ENCODE measurements at places on chromosomes 1 and 21. TPM values are rescaled to one million over a fixed set of nuclear protein-coding genes. Genes with fewer than 3 reads are reported as not detected.
A peak's percentile ranks its signal among the peaks of the same experiment; 100 is the strongest.

GRCh38 chr1:36653850-36654249, 171.1 kb upstream of the CSF3R start:
- DNase-seq, result no peak

- no peak for DNase-seq
Observed at GRCh38 chr1:221087919-221088318, 208.7 kb downstream of the HLX start.

DNA sequence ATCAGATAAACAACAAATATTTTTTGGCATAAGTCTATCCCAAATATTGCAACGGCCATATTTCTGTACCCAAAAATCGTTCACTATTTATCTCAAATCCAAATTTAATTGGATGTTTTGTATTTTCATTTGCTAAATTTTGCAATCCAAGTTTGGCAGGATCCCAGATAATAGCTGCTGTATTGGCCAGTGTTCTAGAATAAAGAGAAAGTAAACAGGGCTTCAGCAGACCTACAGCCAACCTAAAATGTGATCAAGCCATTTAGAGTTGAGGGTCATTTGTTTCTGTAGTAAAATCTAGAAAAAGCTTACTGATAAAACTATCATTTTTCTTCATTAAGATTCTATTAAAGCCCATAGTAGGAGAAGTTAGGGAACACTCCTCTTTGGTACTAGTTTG, 506.6 kb upstream of the PTBP2 start:
- DNase-seq, result no peak

DNA sequence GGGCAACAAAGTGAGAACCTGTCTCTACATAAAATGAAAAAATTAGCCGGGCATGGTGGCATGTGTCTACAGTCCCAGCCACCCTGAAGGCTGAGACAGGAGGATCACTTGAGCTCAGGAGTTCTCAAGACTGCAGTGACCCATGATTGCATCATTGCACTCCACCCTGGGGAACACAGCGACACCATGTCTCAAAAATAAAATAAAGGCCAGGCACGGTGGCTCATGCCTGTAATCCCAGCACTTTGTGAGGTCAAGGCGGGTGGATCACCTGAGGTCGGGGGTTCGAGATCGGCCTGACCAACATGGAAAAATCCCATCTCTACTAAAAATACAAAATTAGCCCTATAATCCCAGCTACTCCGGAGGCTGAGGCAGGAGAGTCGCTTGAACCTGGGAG, 20.1 kb downstream of the ANKRD13C start:
- no peak for DNase-seq

- no peak for DNase-seq
Observed at GRCh38 chr1:229479660-229480399, 28.3 kb downstream of the NUP133 start.

- DNase-seq, result no peak
Observed at GRCh38 chr21:35502821-35503220, 453.7 kb upstream of the RUNX1 start.

- DNase-seq, result no peak
Observed at GRCh38 chr1:76577525-76578185, 289.6 kb upstream of the ST6GALNAC5 start.

GRCh38 chr1:107135463-107135862, 5.4 kb upstream of the NTNG1 start:
- DNase-seq, result peak; percentile 11

- no peak for DNase-seq
Observed at GRCh38 chr21:45816794-45817193, 164.8 kb upstream of the COL6A1 start.

- DNase-seq, result no peak
Observed at GRCh38 chr1:109482242-109482641, 1.5 kb upstream of the ATXN7L2 start.

- DNase-seq, result no peak
Observed at GRCh38 chr1:116982319-116983004, 19.1 kb upstream of the CD101 start.

- no peak for DNase-seq
Observed at GRCh38 chr1:88801575-88802208, 89.7 kb downstream of the GTF2B start.

DNA sequence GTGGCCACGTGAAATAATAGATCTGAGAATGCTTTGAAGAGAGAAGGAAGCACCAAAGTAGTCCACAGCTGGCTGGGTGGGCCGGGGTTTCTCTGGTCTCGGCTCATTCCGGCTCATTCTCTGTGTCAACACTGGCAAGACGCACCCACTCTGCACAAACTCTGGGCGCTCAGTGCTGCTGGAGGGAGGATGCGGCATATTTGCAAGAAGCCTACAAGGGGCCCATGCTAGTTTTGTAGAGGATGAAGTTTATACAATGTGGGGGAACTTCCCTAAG, 28.8 kb upstream of the TMPRSS2 start:
- no peak for DNase-seq

DNA sequence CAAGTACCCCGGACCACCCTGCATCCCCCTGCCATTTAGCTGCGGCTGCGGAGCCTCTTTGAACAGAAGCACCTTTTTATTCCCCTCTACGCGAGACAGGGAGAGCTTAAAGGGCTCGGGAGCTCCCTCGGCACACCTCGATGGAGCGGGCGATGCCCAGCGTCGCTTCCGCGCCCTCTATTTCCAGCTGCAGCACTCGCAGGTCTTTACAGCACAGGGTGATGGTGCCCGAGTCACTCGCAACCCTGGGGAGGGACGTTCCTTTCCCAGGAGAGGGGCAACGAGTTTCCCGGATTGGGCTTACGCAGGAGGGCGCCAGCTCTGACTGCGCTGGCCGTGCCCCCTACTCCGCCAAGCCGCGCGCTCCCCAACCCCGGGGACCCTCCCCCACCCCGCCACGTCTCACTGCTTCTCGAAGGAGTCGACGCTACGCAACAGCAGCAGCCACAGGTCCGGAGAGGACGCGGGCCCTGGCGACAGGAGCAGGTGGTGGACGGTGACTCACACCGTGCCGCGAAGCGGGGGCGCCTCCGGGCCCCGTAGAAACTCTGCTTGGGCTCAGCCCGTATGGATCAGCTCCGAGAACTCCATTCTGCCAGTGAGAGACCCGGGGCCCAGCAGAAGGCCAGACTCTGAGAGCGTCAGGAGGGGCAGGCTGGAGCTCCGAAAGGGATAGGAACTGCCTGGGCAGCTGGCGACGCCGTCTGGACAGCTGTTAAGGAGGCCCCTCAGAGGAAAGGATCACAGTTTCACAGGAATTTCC, 5.8 kb upstream of the FAM167B start:
- no peak for DNase-seq

DNA sequence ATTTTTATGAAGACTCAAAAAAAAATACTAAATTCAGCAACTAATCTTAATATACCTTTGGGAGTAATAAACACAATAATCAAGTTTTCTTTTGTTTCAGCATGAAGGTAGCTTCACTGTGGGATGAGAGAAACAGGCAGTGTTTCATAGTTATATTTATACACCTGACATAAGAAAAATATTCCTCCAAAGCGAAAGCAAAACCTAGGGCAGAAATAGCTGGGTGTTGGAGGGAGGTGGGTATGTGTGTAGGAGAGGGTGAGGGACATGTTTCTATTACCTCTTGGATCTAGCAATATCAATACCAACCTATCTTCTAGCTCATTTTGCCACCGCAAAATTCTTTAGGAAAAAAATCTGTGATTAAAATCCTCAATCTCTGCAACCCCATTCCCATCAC, 24.9 kb upstream of the MAN1A2 start:
- no peak for DNase-seq

GRCh38 chr1:89527750-89528381, 3.2 kb downstream of the LRRC8B start:
- DNase-seq, result no peak

DNA sequence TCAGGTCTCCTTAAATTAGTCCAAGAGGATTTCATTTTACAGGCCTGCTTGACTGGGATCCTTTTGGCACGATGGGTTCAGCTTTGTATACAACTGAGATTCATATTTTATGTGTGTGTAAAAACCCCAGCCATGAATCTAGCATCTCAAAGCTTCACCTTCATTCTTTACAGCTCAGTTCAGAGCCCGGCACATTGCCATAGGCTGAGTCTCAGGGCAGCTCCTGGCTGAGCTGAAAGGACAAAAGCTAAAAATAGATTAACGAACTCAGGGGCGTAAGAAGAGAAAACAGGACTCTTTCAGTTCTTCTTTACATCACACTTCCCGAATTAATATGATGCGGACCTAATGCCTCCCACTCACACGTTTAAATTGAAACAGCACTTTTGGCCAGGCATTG, 262.8 kb upstream of the PBX1 start:
- no peak for DNase-seq

- no peak for DNase-seq
Observed at GRCh38 chr1:47898133-47898845, 98.9 kb downstream of the TRABD2B start.

DNA sequence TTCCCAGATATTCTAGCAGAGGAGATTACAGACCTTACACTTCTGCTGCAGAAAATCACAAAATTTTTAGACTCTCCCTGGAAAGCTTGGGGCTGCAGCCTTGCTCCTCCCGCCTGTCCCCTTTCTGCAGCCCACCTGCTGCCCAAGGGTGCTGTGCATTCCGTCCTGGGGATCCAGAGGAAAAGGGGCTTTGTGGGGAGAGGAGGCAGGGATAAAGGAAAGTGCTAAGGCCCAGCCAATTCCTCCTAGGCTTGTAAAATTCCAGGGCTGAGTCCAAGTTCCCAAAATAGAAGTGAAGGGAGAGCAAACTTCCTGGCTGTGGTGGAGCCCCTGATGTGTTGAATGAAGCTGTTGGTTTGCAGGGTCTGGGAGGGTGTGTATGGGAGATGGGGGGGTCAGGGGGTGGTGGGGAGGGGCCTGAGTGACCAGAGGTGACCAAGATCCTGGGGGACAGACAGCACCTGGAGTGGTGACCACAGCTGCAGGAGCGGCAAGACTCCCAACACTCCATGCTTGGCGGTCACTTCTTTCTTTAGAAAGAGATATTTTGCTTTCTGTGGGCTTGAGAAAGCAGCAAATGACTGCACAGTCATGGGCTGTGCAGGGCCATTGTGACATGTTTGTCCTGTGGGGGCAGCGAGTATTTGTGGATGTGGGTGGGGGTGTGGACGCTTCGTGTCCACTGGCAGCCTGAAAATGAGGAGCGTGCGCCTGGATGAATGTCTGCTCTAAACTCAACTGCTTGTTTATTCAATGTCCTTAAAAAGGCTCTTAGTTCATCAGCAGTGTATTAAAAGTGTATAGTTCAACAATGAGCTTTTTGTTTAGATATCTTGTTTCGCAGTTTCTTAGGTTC, 68.4 kb downstream of the TLR5 start:
- DNase-seq, result no peak

DNA sequence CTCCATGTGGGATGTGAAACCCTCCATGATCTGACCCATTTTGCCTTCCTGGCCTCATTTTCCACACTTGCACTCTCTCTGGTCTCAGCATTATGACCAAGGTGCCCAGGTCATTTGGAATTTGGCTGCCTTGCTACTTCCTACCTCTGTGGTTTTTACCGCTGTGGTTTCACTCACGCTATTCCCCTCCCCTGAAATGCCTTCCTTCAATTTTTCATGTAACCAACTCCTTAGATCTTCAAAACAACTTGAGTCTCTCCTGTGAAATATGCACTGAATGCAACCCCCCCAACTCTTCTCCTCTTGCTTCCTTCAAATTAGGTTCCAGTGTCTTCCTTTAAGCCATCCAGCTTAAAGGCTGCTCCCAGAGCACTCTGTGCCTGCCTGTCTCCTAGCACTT, 50.1 kb downstream of the PHC2 start:
- DNase-seq, result no peak

DNA sequence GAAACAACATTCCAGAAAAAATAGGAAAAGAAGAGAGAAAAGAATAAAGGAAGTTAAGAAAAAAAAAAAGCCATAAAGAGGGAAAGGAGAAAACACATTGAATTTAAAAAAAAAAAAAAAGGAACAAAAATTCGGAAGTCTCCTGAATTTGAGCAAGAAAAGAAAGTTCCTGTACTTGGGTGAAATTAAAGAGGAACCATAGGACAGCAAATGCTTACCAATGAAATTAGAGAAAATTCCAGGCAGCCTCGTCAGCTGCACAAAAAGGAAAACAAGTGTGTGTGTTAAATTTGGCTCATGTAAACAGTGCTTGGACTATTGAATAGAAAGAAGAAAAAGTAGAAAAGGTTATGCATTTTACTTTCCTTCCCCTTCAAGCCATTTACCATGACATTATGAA, 4.9 kb downstream of the IL12RB2 start:
- DNase-seq, result no peak

DNA sequence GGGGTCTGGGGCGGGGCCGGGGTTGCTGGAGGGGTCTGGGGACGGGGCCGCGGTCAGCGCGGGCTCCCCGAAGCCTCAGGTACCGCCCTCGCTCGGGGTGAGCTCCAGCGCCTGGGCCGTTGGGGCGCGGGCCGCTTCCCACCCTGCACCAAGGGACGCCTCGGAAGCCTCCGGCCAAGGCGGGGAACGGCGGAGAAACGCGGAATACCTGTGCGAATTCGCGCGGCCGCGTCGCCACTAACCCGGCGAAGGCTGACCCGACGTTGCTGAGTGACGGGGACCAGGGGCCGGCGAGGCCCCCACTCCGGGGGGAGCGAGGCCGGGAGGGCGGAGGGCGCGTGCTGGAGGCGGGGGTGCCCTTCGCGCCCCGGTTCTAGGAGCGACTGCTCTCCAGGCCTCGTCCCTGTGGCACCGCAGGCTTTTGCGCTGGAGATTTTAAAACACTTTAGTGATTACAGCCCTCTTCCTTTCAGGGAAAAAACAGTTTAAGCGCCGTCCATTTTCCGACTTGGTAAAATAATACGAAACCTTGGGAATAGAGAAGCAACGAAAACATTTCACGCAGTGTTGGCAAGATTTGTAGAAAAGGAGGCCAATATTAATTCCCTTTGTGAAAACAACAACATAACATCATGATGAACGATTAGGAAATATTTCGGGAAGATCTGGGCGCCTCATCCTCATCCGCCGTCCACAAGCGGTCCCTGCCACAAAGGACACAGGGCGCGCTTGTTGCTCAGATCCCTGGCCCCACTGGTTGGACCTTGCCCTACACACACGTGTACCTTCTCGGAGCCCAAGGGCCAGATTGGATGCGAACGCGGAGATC, 971 bp upstream of the GNG4 start:
- DNase-seq, result no peak

GRCh38 chr1:30881319-30882181, 27.0 kb downstream of the SDC3 start:
- no peak for DNase-seq

GRCh38 chr1:234163267-234163919, 209.9 kb upstream of the COA6 start:
- DNase-seq, result no peak

DNA sequence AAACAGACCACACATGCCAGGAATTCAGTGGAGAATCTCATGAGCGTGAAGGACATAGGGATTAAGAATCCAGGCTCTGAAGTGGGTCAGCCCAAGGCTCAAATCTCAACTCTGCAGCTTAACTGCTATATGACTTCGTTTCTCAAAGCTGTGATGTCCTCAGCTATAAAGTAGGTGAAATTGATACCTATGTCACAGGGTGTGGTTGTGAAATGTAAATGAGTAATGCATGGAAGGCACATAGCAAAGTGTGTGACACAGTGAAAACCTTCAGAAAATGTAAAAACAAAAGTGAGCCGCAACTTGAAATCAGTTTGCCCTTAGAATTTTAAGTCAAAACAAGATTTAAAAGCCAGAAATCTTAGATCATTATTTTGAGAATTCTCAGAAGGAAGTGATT, 145.7 kb upstream of the PRMT6 start:
- no peak for DNase-seq

Gene RASAL2
- 17.8 TPM for polyA plus RNA-seq

Gene OR2T35
- polyA plus RNA-seq, result not detected

Gene PAPPA2
- 0.29 TPM for polyA plus RNA-seq

Gene MARK1
- not detected for polyA plus RNA-seq

Gene ZNF593
- polyA plus RNA-seq, result 28.6 TPM

Gene LCE3E
- not detected for polyA plus RNA-seq

Gene CLCA1
- polyA plus RNA-seq, result not detected

Gene DENND1B
- 17.7 TPM for polyA plus RNA-seq

Gene SNAP47
- 44.8 TPM for polyA plus RNA-seq

Gene CATSPERE
- polyA plus RNA-seq, result 0.36 TPM

Gene FMO2
- polyA plus RNA-seq, result 2.0 TPM

Data from AG04450 (cell line).